ENCODE measurements at places on chromosomes 5 and 9.

DNA sequence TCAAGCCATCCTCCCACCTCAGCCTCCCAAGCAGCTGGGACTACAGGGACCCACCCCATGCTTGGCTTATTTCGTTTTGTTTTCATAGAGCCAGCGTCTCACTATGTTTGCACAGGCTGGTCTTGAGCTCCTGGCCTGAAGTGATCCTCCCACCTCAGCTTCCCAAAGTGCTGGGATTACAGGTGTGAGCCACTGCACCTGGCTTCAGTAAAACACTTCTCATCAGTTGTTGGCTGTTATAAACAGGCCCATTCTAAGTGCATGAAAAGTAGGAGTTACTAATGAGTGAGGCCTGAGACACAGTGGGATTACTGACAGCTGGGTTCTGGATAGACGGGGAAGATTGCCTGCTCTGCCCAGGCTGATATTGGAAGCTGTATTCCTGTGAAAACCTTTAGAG, 3.5 kb downstream of the CRB2 start:
- DNase-seq: no peak

DNA sequence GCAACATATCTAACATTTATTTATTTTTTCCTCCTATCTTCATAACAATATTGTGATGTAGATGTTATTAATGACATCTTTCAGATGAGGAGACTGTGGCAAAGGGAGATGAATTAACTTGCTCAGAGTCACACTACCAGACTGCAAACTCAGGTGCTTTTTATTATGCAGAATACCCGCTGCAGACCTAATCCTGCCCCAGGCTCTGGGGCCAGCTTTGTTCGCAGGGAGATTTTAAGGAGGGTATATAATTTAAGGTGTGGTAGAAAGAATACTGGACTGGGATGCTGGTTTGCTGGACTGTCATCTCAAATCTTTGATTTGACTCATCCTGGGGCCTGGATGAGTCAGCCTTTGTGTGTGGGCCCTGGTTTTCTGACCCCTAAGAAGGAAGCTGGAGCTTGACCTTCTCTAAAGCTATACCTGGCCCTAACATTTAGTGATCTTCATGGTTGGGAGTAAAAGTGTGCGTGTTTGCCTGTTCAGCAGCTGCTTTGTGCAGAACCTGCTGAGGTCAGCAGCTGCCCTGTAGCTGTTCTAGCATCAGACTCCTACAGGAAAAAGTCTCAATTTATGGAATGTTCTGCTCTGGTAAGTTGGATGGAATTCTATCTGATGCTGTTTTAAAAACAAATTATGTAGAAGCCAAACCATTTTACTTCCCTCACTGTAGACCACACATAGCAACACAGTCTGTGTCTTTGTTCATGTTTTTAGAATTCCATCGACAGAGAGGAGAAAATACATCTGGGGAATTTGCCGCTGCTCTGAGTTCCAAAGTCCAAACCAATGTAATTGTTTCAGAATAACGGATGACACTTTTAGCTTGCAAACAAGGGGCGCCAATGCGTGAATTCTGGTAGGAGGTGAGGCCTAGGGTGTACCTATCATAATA, 4.5 kb downstream of the SLC36A1 start:
- no peak for DNase-seq

DNA sequence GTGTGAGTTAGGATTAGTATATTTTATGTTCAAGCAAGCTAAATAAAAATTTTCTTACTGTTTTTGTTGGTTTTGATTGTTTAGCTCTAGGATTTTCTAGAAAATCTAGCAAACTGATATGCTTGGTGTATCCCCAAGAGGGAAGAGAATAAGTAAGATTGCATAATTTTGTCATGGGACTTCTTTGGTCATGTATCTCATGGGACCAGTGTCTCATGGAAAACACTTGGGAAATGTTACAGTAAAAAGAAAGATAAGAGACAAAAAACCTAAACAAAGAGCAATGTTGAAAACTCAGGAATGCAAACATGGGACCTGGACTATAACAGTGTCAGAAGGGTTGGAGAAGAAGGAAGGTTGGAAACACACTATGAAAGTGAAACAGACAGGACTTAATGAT, 119.4 kb downstream of the TLR4 start:
- no peak for DNase-seq

GRCh38 chr5:84343171-84343570, 41.5 kb downstream of the EDIL3 start:
- no peak for DNase-seq

DNA sequence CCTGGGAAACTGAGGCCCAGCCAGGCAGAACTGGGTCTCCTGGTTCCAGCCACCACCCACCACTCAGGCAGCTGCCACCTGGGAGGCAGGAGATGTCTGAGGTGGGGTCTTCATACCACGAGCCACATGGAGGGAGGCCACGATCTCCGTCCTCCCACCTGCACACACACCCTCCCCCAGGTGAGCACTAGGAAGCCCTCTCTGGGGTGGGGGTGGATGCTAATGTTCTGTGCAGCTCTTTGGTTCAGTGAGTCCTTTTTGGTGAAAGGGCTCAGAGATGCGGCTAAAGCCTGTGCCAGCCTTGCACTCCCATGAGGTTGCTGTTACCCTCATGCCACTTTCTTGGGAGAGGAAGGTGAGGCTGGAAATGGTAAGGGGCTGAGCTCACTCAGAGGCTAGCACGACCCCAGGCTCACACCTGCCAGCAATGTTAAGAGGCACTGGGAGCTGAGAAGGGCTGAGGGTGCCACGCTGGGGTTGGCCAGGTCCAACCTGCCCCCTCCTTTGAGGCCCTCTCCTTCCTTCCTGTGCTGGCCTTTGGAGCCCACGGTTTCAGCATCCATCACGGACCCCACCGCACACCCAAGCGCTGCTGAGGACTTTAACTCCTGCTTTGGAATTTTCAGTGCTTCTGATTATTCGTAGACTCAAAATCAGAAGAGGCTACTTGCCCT, 26.6 kb upstream of the OBP2B start:
- DNase-seq: no peak

- no peak for DNase-seq
Measured at GRCh38 chr9:88748566-88749261, 213.7 kb downstream of the NXNL2 start.

GRCh38 chr9:112241491-112241890, 66.4 kb upstream of the SUSD1 start:
- no peak for DNase-seq

DNA sequence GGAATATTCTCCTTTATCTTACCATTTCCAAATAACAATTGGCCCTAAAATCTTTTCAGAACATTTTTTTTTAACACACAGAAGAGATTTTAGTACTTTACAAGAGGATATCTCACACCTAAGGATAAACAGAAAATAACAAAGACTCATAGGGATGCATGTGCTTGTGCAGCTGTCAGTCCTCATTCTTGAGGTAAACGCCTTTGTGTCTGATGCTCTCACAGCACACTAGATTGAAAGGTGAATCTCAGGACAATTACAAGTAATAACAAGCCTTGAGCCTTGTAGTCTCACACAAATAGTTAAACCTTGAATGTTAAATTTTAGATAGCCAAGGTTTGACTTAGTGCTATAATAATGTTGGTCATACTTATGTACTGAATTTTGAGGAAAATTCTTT, 439.2 kb downstream of the PTPRD start:
- DNase-seq: no peak

DNA sequence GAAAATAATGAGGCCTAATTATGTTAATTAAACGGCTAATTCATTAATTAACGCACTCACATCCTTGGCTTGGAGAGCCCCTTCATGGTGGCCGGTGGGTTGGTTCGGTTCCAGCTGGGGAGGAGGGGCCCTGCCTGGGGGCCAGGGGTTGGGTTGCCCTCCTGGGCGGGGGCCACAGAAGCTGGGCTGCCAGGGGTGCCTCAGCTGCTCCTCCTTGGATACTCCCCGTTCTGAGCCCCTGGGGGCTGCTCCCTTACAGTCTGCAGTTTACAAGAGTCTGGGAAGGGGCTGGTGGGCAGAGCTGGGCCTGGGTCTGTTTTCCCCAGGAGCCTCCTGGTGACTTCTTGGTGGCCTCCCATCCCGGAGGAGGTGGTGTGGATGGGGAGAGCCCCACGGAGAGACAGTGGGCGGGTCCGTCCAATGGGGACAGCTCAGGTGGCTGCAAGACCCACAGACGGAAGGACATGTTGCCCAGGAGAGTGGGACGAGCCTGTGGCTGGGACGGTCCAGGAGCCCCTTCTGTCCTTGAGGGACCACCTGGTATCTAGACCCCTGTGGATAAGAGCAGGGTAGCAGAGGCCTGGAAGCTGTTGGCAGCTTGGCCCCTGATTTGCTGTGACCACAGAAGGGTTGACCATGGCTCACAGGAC, 277.5 kb downstream of the PBX3 start:
- DNase-seq: no peak

DNA sequence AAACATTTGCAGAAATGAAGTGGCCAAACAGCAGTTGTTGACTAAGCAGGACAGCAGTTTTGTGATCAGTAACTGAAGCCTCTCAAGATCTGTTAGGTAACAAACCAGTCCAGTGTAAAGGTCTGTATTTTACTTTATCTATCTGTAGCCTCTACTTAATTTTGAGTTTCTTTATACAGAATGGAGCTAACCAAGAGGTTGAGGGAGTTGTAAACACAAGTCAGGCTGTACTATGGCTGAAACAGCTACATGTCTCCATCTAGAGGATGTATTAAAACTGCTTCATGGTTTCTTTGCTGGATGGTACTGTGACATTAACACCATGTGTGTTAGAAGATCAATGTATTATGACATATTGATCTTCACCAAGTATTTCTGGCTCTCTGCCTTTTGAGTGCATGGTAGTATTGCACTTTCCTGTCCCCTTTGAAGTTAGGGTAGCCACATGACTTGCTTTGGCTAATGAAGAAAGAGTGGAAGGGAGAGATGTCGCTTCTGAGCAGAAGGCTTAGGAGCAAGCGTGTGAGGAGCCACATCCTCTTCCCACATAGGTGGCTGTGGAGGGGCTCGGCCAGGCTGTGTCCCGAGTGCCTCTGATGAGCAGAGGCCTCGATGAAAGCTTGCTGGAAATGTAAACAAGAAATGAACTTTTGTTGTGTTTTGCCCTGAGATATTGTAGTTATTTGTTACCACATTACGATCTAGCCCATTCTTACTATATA, 105.6 kb upstream of the PCA3 start:
- DNase-seq: no peak

GRCh38 chr9:125380406-125380805, 118.8 kb downstream of the GAPVD1 start:
- no peak for DNase-seq

DNA sequence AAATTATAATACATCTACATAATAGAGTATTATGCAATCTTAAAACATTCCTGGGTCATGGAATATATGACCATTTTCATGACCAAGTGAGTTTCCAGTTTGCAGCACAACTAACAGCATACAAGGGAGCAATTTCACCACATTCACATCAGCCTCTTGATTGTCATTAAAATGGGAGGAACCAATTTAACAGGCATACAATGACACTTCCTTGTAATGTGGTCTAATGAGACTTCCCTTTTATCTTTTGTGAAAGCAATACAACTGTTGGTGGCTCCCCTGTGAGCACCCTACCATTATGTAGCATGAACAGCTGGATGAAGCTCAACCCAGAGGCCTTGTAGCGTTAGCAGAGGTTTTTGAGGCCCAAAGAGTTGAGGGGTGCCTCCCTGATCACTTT, 13.6 kb upstream of the TMOD1 start:
- no peak for DNase-seq

DNA sequence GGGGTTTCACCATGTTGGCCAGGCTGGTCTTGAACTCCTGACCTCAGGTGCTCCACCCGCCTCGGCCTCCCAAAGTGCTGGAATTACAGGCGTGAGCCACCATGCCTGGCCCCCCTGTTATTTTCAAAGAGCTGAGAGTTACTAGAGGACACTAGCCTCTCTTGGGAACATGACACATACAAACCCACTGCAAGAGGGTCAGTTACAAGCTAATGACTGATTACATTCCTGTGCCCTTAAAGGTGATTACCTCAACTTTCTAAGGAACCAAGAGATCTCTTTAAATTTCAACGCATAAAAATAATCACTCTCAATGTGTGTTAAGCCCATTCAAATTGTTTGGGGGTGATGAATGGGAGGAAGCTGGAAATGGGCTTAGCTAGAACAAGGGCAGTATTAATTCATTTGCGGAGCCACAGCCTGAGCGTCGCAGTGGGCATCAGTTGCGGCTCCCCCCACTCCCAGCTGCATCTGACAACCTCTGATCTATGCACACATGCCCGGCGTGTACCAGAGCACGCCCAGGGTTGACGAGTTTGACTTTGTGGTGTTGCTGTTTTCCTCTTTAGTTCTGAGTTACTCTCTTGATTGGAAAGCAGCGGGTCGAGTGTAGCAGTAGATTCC, 146.9 kb downstream of the GOLPH3 start:
- DNase-seq: no peak

DNA sequence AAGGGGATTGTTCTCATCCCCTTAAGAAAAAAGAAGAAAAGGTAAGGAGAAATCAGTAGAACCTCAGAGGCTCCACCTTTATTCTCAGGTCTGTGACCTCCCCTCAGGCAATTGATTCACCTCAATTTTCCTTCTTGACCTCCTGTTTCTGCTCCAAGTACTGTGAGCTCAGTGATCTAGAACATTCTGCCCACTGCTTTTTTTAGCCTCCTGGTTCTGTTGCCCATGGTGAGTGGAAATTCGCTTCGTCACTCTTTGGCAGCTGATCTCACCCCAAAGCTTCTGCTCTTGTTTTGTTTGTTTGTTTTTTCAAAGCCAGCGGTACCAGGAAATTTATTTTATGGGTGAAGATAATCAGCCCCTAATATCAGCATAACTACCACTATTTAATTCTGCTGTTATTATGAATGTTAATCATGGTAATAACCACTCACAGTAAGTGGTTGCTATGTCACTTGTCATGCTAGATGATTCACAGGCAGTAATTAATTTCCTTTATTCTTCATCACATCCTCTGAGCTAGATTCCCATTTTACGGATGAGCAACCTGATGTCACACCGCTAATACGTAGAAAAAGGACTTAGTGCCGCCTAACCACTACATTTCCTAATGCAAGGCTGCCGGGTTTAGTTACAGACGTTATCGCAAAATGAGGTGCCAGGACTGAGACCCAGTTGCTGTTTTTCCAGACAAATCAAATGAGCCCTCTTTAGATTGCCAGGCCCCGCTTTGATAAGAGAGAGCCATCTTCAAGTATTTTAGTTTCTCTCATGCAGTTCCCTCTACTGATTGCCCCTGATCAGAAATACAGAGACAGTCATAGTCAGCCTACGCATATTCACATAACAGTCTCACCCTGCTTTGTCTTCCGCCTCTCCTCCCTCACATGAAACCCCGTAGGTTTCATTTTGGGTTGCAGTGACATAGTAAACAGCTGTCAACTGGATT, 78.2 kb downstream of the CYFIP2 start:
- no peak for DNase-seq
